ENCODE measurements at places on chromosomes 7 and 10. TPM values are rescaled to one million over a fixed set of nuclear protein-coding genes. Genes with fewer than 3 reads are reported as not detected.

The PPP1R3C gene
- 16.0 TPM for total RNA-seq

The CCDC146 gene
- 0.48 TPM for total RNA-seq

The TBC1D12 gene
- 5.9 TPM for total RNA-seq

The PNLIPRP3 gene
- total RNA-seq, result not detected

The DNAH11 gene
- 0.14 TPM for total RNA-seq

The FRA10AC1 gene
- 5.6 TPM for total RNA-seq

The PPP1R17 gene
- total RNA-seq, result not detected

The ERVW-1 gene
- not detected for total RNA-seq

The NPSR1 gene
- not detected for total RNA-seq
